Temporal lobe (tissue), 4 donors: ENCODE measurements at places on chromosomes 1 and 21. TPM values are rescaled to one million over a fixed set of nuclear protein-coding genes. Genes with fewer than 3 reads are reported as not detected.

The CADM3 gene
- 136 TPM for total RNA-seq

The NCAM2 gene
- total RNA-seq, result 35.9 TPM

The PTAFR gene
- 0.74 TPM for total RNA-seq

The FAM229A gene
- 2.2 TPM for total RNA-seq

The TRPM2 gene
- 2.0 TPM for total RNA-seq

The COL24A1 gene
- 0.74 TPM for total RNA-seq

The PGLYRP4 gene
- total RNA-seq, result not detected

The OR4F29 gene
- not detected for total RNA-seq

The HSD3B2 gene
- total RNA-seq, result not detected

The BSND gene
- total RNA-seq, result not detected

The PLPP3 gene
- 36.4 TPM for total RNA-seq

The PPIH gene
- 19.4 TPM for total RNA-seq

The S1PR1 gene
- total RNA-seq, result 20.7 TPM

The PRDM16 gene
- 5.9 TPM for total RNA-seq

The CD5L gene
- total RNA-seq, result 0.49 TPM

The BTBD19 gene
- total RNA-seq, result 2.2 TPM

The C1orf185 gene
- not detected for total RNA-seq

The GNAT2 gene
- not detected for total RNA-seq

The ASTN1 gene
- total RNA-seq, result 72.5 TPM

The TMEM79 gene
- 0.98 TPM for total RNA-seq

The S100A8 gene
- total RNA-seq, result 7.1 TPM

The AQP10 gene
- total RNA-seq, result not detected

The ACTN2 gene
- 43.5 TPM for total RNA-seq
